Stimulated activated CD8-positive, alpha-beta memory T cell treated with anti-CD3 and anti-CD28 coated beads, Interleukin-4, amount 100 ng/mL, for 1 hour (primary cell): ENCODE measurements at places on chromosomes 11 and 22.

DNA sequence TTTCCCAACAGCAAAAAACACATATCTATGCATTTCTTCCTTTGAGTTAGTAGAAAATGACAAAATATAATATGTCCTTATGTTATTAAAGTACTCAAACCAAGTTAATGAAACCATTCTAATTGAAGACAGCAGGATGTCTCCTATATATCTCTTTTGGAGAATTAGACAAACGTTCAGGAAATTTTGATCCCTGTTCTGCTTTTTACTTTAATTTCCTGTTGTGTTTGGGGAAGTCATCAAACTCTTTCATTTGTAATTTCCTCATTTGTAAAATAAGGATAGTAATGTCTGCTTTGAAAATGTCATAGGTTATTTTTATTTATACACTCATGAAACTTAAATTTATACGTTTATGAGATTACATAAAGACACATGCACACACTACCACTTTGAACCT lies 281.8 kb upstream of the ANO5 start:
- DNase-seq, result no peak

GRCh38 chr11:58622344-58622743 lies at the start of gene CNTF:
Gene CNTF (plus strand): TSS chr11:58622665. CDS start chr11:58622753, 88 bp downstream.
- no peak for DNase-seq

DNA sequence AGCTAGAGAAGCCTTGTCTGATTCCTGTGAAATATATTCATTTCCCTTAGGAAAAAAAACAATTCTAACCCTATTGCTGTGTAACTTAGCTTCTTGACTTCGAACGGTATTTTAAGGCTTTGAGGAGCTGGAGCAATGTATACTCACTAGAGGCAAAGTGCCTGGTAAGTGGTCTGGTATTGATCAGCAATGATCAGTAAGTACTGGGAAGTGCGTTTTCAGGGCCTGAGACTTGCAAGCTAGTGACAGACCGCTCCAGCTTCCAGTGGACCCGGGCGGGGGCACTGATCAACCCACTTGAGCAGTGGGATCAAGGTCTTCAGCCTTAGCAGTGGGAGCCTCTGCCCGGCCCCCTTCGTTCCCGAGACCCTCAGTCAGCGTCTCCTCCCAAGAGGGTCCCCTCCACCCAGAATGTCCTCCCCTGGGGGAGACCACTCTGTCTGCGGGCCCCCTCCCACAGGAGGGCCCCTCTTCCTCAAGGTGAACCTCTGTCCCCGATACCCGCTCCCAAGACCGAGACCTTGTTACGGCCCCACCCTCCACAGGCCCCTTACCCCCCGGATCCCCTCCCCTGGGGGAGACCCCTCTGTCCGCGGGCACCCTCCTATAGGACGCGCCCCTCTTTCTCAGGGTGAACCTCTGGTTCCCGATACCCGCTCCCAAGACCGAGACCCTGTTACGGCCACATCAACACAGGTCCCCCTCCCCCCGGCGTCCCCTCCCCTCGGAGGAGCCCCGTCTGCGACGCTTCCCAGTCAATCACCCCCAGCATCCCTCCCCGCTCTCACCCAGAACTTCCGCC lies 452 bp upstream of the ATXN10 start:
- no peak for DNase-seq

DNA sequence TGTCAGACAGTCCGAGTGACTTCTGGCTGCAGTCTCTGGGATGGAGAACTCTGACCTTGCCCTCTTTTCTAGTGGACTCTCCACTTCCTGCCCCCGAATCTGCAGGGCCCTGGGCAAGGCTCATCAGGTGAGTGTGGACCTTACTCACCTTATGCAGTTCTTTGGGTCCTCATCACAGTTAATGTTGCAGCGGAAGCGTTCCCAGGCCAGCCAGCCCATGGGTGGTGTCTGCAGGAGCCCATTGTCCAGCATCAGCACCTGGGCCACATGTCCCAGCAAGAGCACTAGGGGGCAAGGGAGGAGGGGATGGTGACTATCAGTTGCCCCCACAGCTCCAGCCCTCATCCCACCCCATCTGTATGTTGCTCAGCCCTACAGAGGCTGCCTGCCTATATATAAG lies 2.3 kb downstream of the NAGA start:
- no peak for DNase-seq

DNA sequence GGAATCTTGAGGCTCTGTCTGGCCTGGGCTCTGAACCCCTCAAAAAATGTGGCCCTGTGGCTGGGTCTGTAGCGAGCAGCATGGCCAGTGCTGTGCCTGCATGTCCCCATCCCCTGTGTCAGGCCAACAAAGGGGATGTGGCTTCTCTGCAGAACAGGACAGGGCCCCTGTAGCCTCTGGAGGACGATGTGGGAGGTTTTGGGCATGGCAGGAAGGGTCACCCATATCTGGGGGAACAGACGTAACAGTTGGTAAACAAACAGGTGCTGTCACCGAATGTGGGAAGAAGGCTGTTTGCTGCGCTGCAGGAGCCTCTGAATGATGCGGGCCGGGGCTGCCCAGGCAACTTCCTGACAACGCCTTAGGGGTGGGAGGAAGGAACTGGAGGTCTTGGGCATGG lies 35.0 kb downstream of the LRP5 start:
- DNase-seq, result no peak

- DNase-seq, result no peak
These were observed 46.5 kb downstream of the TMEM123 start for GRCh38 chr11:102406099-102406498.

- DNase-seq, result no peak
These were observed 20.9 kb downstream of the PANX1 start for GRCh38 chr11:94149431-94150017.

DNA sequence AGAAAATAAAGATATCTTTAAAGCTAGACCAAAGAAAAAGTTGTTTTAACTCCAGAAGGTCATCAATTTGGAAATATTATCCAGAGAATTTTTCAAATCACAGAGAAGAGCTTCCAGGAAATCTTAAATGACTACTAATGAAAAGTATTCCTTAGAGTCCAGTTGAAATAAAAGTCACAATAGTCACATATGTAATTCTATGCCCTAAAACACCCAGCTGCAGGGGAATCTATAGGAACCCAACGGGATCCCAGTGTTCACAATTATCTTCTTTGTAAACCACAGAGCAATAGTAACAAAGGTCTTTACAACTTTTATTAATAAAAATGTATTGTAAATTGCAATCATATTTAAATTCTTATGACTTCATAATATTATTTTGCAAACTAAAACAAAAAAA lies 27.1 kb downstream of the MPPED2 start:
- no peak for DNase-seq

- DNase-seq, result no peak
These were observed 3.8 kb downstream of the AMOTL1 start for GRCh38 chr11:94771951-94772350.

DNA sequence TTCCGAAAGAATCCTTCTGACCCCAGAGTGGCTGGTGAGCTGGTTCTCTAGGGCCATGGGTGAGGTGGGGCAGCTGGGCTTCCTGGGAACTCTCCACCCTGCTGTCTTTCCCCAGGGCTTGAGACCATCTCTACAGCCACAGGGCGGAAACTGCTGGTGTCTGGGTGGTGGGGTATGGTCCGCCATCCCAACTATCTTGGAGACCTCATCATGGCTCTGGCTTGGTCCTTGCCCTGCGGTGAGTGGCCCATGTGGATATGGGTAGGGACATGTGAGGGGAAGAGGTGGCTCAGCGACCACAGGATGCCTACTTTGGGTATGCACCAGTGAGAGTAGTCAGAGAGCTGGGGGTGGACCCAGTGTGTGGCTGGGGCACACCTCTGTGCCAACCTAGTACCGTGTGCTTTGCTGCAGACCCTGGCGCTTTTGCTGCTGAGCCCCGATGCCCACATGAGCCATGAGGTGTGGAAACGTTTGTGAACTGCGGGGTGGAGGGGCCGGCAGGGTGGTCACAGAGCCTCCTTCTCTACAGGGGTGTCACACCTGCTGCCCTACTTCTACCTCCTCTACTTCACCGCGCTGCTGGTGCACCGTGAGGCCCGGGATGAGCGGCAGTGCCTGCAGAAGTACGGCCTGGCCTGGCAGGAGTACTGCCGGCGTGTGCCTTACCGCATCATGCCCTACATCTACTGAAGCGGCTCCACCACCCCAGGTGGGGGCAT lies 2.0 kb downstream of the ZNHIT2 start:
- no peak for DNase-seq

- no peak for DNase-seq
These were observed 21.8 kb upstream of the WNT7B start for GRCh38 chr22:45998638-45999378.

DNA sequence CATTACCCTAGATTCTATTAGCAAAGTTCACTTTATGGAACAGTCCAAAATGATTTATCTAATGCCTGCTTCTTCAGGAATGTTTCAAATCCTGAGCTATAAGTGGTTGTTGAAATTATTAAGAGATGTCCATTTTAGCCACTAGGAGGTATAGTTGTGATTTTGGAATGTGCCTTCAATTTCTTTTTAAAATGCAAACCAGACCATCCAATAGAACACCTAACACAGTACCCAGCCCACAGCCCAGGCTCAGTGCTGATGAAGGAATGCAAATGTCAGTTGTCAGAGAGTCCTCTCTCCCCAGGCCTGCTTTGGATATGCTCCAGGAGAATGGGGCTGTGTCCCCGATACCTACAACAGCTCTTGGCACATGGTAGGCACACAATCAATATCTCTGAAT lies 85.8 kb upstream of the E2F8 start:
- no peak for DNase-seq

GRCh38 chr11:47399860-47400767 lies 8.3 kb upstream of the SLC39A13 start:
- DNase-seq, result peak; percentile 16

GRCh38 chr22:49717322-49717919 lies 110.3 kb downstream of the BRD1 start:
- DNase-seq, result no peak

- no peak for DNase-seq
These were observed 29.5 kb downstream of the STK33 start for GRCh38 chr11:8564526-8564925.

DNA sequence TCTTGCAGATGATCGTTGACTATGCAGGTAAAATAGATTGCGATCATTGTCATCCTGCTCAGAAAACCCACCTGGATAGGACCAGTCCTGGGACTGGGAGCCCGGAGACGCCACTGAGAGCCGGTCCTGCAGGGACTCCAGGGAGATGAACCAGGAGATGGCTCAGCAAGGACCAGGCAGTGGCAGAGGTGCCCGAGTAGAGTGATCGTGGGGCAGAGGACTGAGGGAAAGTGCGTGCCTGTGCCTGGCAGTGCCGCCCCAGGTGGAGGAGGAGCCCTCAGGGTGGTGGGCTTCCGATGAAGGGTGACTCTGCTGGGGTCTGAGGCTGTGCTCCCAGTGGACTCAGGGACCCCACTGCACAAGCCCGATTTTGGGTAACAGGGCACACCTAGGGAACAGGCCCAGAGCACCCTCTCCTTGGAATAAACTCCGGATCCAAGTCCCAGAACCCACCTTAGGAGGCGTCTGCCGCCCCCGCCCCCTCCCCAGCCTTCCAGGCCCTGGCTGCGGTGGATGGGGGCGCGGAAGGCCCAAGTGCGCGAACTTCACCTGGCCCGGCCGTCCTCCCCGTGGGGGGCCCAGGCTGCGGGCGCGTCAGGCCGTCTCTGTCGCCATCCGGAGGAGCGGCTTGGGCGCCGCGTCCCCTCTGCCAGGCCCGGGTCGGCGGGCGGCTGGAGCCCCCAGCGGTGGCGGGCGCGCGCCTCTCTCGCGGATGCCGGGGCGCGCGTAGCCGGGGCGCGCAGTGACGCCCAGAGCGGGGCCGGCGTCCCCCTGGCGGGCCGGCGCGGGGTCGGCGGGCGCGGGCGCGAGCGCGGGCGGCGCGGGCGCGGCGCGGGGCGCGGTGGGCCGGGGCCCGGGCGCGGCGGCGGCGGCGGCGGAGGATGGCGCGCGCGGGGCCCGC lies 1338.8 kb downstream of the BRD1 start:
- no peak for DNase-seq

GRCh38 chr11:18578975-18579598 lies 9.4 kb downstream of the UEVLD start:
- no peak for DNase-seq

GRCh38 chr11:28259177-28259843 lies 151.1 kb downstream of the METTL15 start:
- DNase-seq, result no peak

DNA sequence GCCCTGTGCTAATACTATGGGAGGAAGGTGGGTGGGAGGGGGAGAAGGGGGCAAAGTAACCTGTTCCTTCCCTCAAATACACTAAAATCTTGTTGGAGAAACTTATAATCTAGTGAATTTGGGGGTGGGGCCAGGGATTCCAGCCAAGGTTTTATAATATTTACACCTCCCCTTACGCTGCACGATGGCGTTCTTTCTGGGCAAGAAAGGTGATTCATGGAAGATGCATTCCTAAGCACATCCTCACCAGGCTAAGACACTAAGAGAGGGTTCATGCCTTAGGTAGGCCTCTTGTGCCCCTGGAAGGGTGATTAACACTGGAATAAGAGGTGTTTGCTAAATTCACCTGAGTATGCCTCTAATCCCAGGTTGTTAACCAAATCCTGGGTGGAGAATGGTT lies 82.6 kb downstream of the BARX2 start:
- DNase-seq, result no peak

DNA sequence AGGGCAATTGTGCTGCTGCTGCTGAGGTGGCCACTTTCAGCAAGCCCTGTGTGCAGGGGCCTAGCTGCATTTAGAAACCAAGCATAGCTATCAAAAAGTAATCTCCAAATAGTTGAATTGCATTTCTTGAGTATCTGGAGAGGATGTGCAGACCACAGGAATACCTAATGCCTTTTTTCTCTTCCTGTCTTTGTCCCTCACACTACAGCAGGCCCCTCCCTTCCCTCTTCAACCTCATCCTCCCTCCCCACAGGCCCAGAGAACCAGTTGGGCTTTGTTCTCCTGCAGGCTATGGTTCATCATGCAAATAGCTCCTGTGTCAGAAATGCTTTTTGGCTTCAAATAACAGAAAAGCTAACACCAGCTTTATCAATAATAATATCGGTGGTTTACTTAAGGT lies 47.7 kb downstream of the DKK3 start:
- no peak for DNase-seq

GRCh38 chr11:98589967-98590366 lies 430.8 kb upstream of the CNTN5 start:
- no peak for DNase-seq

DNA sequence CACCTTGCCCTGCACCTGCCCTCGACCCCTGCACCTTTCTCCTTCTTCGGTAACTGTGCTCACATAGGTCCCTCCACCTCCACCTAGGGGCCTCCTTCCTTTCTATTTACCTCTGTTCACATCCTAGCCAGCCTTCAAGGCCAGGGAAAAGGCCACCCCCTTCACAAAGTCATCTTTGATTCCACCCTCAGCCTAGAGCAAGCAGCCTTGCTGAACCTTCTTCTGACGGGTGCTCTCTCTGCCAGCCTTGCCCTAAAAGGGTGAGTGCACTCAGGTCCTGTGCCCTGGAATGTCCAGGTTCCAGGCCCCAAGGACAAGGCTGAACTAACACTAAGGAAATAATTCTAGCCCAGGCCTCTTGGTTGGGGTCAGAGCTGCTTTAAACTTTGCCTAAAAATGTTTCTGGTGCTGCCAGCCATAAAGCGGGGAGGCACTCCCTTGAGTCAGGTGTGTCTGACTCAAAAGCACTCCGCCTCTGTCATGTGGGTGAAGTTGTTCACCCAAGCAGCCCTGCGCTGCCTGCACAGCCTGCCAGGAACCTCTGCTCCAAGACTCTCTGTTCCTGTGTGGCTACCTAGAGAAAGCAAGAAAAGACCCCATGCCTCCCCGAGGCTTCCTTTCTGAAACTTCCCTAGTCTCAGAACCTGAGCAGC lies 9.2 kb upstream of the FAM83F start:
- no peak for DNase-seq

- no peak for DNase-seq
These were observed 17.5 kb upstream of the SYT7 start for GRCh38 chr11:61598374-61598773.
